ENCODE measurements at places on chromosomes 2 and 18.

DNA sequence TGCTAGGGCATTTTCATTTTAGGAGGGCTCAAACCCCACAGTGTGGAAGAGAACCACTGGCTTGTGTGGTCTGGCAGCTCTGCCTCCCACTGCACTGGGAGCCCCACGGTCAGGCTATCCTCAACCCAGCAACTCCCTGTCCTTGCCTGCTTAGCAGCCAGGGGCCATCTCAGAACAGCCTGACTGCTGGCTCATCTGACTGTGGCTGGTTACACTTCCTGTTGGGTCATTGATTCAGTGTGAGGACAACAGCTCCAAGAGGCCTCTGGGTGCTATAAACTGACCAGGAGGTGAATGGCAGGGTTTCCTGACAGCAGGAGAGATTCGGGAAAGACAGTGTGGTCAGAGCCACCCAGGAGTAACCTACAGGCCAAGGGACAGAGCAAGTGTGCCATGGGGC, 40.1 kb downstream of the AMER3 start:
- no peak for DNase-seq

- no peak for DNase-seq
Observed at GRCh38 chr2:107215401-107216350, 329.7 kb upstream of the ST6GAL2 start.

GRCh38 chr2:168912901-168913369, 11.8 kb downstream of the G6PC2 start:
- DNase-seq = peak; percentile 22

- no peak for DNase-seq
Observed at GRCh38 chr2:83900862-83901261, 558.2 kb downstream of the SUCLG1 start.

GRCh38 chr18:76801567-76802505, 20.5 kb upstream of the ZNF236 start:
- DNase-seq = peak; percentile 72

DNA sequence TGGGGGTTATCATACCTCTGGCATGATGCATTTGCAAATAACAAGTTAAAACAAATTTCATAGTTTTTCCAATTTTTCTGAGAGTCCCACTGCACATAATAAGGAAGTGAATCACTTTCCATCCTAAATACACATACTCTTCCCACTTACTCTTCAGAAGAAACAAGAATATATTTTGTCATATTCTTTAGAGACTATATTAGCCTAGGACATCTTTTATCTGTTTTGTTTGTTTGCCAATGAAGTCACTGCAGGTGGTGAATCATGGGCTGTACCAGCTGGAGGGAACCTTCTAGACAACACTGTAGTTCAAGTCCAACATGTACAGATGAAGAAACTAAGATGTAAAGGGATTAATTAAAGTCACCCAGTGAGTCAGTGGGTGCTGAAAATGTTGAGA, 116.8 kb downstream of the XIRP2 start:
- no peak for DNase-seq

DNA sequence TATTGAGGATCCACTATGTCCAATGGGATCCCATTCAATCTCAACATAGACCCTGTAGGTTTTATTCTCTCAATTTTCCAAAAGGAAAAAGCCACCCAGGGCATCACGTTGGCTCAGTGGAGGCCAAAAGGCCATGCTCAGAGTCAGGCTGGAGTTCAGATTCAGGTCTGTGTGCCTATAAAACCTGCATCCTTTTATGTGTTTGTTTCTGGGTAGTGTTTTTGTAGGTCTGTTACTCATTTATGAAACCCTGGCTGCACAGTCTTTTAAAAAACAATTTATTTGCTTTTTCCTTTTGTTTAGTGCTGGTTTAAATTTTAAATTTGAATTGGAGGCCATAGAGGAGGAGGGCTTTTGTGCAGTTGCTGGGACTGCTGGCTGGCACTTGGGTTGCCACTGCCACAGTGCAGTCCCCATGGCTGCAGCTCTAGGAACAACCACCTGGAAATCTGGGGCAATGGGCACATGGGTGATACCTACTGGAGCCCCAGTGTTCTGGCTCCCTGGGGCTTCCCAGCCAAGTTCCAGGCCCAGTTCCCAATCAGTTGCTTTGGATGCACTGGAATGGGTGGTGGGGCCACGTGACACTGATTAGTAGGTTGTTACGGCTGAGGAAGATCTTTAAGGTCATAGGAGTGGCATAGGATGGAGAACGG, 31.3 kb downstream of the IL1R2 start:
- no peak for DNase-seq

GRCh38 chr2:200278694-200279316, 27.7 kb upstream of the SPATS2L start:
- no peak for DNase-seq

DNA sequence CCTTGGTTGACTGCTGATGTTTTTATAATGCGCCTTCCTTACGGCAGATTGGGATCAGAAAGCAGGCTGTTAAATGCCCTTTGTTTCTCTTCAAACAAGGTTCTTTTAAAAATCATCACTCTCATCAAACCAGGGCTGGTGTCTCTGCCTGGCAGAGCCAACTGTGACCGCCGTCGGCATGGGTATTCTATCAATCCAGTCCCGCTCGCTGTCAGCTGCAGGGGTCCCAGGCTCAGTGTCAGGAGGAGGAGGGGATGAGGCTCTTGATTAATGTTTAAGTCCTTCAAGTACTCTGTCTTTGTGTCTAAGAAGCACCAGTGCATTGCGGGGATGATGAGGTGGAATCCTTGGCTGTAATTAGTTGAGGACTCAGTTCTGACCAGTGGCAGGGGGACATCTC, 348.1 kb downstream of the RNF144A start:
- no peak for DNase-seq

DNA sequence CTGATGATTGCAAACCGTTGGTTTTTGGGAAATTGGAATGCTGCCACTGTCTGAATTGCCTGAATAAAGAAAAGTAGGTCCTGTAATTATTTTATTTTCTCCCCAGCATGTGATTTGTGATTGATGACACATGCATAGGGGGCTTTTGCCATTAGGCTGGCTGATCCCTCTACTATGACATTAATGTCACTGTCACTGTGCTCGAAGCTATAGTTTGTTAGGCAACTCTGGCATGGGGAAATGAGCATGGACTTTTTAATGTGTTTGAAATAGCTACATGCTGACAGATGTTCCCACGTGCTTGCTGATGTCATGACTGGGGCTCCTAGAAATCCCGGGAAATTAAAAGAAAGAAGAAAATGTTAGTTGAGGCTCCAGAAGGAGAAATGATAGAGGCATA, 99.1 kb downstream of the HRH4 start:
- DNase-seq = no peak

GRCh38 chr18:45619062-45619825, 4.0 kb downstream of the SLC14A2 start:
- no peak for DNase-seq

DNA sequence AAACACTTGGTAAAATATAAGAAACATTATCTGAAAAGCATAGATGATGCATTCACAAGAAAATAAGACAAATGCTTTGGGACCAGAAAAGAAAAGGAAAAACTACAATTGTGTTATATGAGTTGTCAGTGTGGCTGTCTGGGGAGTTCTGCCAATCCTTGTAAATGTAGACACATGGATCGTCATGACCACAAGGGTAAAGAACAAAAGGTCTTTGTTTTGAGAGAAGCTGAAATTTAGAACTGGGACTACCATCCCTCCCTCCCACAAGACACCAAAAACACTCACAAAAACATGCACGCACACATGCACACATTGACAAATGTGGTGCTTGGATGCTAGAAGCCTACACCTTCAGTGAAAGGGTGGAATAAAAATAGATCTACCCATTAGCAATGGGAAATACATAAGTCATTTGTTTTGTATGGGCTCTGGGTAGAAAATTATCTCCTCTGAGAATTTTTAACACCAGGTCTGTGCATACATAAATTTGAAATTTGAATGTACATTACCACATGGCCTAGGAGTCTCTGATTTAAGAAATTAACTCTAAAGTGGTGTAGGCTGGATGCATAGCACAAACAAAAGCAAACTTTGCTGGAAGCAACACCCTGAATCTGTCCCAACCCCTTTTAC, 266.2 kb upstream of the SLC39A10 start:
- no peak for DNase-seq

GRCh38 chr2:63880625-63881024, 38.9 kb downstream of the UGP2 start:
- DNase-seq = no peak

- DNase-seq = no peak
Observed at GRCh38 chr2:187853381-187853791, 299.2 kb upstream of the TFPI start.

DNA sequence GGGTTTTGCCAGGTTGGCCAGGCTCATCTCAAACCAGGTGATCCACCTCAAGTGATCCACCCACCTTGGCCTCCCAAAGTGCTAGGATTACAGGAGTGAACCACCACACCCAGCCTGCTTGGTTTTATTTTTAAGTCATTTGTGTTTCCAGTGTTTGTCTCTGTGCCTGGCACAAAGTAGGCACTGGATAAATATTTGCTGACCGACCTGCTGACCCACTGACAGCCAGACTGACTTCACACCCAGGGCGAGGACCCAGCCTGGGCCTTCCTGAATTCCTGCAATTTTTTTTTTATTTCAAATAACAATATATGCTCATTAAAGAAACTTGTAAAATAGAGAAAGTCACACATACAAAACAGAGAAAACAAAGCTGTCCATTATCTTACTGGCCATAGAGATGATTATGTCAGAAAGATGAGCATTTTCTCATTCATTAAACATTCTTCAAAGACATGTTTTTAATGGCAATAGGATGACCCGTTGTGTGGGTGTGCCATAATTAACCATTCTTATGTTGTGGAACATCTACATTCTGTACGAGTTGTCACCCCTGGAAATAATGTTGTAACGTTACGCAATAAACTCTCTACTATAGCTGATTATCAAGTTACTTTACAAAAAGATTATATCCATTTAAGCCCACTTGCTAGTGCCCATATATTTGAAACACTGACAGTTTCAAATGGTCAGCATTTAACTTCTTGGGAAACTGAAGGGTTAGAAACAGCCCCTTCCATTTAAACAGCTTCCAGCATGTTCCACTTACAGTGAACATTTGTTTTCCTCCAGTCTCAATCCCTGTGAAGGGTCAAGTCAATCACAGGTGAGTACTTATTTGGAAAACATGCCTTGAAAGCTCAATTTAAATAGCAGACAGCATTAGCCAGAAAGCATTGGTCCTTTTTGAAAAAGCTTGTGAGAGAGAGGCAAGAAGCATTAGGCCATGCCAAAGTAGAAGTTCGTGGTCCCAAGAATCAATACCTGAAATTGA, 25.7 kb upstream of the GATA6 start:
- DNase-seq = no peak

- DNase-seq = no peak
Observed at GRCh38 chr18:67733088-67733487, 216.6 kb upstream of the DSEL start.

GRCh38 chr2:48114256-48114655, 208.0 kb upstream of the FBXO11 start:
- DNase-seq = peak; percentile 60

DNA sequence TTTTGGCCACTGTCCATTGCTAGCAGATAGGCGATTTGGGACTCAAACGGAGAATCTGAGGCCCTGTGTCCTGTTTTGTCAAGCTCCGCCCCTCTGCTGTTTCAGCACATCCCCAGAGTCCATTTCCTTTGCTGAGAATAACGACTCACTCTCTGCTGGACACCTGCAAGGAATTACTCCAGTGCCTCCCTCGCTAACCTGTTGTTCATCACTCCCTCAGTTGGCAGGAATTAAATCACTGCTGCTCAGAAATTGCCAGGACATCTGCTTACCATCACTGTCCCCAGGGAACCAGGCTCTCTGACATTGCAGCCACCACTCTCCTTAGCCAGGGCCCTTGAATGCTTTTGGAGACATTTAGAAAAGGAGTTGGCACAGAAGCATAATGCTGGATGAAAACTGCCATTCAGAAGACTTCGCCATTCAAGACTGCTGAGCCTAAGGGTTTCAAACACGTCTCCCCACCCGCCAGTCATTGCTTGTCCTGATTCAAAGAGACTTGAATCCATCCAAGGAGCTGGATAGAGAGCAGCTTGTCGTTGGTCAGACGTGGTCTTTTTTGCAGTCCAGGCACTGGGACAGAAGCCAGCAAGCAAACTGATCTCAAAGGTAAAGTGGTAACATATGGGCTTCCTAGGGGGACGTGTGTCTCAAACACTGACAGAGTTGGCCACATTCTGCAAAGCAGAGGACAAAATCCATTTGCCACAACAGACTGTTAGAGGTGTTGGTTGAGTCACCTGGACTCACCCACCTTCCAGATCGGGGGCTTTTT, 155.3 kb downstream of the UXS1 start:
- no peak for DNase-seq

DNA sequence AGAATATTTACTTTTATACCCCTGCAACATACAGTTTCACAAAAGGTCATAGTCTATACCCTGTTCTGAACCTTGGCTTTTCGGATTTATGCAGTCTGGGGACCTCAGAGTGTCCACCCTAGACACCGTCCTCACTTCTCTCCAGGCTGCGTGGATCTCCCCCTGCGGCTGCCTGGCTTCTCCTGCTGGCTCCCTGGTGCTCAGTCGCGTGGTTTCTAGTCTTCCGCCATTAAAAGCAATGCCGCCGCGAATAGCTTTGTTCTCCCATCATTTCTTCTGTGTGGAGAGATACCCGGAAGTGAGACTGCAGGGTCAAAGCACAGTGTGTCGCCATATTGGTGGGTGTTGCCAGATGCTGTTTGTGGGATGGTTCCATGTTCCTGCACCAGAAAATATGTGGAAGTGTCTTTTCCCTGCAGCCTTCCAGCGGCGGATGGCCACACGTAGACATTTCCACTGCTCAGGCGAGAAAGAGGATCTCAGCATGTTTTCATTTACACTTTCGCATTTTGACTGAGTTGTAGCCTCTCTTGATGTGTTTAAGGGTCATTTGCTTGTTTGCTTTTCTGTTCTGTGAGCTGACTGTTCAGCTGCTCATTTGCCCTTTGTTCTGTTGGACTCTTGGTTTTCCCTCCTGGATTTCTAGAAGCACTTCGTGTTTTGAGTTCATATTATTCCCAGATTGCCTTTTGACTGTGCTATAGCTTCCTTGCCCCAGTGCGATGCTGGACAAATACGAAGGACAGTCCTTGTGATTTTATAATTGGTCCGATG, 22.9 kb upstream of the ASB1 start:
- DNase-seq = no peak

DNA sequence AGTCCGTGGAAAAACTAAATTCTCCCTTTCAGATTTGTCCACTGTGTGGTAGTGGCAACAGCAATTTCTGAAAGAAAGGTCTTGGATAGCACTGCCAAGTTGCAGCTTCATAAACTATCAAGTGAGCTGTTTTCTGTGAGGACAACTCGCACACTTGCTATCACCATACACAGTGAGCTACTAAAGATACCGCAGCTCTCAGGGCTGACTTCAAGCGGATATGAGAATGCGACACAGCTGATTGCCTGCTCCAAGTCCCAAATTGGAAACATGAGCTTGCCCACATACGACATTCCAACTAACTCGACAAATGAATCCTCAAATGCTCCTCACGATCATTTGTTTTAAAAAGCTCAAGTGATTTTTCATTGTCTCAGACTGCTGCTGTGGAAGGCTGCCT, 46.2 kb downstream of the E2F6 start:
- DNase-seq = no peak

DNA sequence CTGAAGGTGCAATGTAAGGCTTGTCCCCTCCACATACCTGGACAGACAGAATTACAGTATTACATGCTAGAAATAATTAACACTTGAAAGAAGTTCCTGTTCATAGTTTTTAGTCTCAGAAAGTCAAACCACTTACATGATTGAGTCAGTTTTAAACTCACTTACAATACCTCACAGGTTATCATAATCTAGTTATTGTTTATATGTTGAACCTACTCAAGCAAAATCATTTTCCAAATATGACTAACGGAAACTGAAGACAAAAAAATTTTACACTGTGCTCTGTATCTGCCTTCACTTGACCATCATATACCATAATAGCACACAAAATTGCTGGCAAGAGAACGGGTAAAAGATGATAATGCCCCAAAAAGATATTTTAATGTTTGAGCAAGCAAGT, 78.5 kb downstream of the ATL2 start:
- DNase-seq = no peak
